ENCODE measurements at places on chromosomes 12 and 14.

- DNase-seq, result no peak
Observed at GRCh38 chr12:92717202-92717601, 14.4 kb downstream of the PLEKHG7 start.

- no peak for DNase-seq
Observed at GRCh38 chr14:69845787-69846186, 33.4 kb upstream of the SMOC1 start.

- DNase-seq, result no peak
Observed at GRCh38 chr12:92330654-92331053, 185.0 kb upstream of the BTG1 start.

- DNase-seq, result no peak
Observed at GRCh38 chr14:50055461-50056228, 60.7 kb downstream of the VCPKMT start.

DNA sequence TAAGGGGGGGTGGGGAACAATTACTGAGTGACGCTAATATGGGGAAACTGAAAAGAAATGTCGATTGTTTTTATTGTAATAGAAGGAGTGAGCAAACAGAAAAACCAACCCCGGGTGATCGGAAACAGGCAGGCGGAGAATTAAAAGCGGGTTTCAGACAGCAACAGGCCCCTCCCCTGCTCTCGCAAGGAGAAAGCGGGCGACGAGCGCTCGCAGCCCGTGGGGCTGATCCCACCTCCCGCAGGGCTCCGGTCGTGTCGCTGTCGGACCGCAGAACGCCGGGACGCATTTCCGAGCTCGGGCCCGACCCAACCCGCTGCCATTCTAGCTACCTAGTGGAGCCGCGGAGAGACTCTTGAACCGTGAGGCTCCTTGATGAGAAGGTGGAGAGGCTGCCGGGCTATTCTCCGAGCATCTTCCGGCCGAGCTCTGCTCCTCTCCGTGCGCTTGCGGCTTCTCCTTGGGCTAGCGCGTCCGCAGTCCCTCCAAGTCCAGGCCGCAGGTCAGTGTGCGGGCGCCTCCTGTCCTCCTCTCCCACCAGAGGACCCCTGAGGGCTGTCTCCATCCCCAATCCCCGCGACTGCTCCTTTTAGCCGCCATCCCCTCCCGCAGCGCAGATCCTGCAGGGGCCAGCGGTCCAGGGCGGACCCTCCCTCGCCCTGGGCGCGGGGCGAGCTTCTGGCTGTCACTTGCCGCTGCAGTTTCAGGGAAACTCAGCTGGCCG, 4.1 kb upstream of the PAX9 start:
- no peak for DNase-seq

DNA sequence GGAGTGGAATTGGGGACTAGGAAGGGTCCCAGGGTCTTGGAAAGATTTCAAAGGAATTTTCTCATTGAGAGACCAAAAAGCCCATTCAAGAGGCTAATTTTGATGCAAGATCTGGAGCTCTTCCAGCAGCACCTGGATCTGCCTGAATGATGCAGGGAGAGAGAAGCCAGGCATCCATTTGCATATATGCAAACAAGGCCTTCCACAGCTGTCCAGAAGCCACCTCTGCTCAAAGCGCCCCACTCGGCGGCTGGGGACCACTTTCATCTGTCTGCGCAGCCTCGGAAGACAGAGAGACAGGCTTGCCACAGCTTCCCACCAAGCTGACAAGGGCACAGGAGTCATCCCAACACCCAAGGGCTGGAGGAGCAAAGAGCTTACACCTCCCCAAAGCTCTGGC, 295.6 kb downstream of the DPF3 start:
- no peak for DNase-seq

DNA sequence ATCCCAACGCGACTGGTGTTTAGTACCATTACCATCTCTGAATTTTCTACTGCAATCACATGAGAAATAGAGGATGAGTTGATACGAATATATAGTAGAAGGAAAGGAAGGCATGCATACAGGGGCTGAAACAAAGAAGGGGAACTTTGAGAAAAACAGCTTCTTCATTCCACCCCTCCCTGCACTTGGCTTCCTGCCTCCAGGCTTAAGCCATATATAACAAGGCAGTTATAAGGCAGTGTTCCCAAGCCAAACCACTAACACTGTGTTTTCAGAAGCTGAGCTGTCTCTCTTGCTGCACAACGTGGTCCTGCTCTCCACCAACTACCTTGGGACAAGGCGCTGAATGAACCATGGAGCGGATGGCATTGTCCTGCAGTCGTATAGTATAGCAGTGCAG, 11.0 kb downstream of the LETMD1 start:
- no peak for DNase-seq

DNA sequence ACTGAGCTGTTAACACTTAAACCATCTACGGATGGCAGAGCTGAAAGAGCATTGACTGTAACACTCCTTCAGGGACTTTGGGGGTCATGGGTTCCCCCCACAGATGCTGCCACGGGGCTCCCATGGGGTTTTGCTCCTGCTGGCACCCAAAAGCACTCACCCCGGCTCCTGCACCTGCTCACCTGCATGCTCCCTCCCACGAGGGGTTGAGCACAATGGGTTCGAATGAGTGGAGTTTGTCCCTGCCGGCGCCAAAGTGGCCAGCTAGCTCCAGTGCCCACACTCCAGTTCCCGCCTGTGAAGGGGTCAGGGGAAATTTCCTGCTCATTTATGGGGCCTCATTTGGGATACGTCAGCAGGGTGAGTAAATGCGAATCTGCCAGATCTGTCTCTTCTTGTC, 40.7 kb downstream of the TNFAIP2 start:
- DNase-seq, result no peak

DNA sequence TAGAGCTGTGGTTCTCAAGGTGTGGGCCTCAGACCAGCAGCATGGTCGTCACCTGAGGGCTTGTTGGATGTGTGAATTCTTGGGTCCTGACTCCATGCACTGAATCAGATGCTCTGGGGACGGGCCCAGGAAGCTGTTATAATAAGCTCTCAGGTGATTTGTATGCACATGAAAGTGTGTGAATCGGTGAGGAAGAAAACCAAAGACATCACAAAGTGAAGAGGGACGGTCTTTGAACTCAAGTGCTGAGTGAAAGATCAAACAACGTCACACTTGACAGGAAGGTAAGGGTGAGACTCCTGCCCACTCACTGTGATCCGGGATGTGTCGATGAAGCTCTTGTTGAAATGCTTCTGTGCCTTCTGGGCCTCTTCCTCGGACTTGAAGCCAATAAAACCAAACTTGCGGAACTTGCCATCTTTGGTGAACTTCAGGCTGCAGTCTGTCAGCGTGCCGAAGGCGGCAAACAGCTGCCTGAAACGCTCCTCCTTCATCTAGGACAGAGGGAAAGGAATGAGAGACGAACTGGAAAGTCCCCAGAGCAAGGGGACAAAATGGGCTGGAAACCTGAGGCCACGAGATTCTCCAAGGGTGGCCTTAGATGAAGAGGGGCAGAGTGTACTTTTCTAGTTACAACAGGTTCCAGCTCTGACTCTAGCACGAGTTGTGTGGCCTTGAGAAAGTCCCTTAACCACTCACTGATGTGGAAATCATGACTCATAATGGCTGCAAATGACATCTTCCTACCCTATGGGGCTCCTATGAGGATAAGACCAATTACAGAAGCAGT, 4.0 kb downstream of the RBM19 start:
- no peak for DNase-seq

- no peak for DNase-seq
Observed at GRCh38 chr12:113577464-113578129, 105.9 kb upstream of the LHX5 start.

DNA sequence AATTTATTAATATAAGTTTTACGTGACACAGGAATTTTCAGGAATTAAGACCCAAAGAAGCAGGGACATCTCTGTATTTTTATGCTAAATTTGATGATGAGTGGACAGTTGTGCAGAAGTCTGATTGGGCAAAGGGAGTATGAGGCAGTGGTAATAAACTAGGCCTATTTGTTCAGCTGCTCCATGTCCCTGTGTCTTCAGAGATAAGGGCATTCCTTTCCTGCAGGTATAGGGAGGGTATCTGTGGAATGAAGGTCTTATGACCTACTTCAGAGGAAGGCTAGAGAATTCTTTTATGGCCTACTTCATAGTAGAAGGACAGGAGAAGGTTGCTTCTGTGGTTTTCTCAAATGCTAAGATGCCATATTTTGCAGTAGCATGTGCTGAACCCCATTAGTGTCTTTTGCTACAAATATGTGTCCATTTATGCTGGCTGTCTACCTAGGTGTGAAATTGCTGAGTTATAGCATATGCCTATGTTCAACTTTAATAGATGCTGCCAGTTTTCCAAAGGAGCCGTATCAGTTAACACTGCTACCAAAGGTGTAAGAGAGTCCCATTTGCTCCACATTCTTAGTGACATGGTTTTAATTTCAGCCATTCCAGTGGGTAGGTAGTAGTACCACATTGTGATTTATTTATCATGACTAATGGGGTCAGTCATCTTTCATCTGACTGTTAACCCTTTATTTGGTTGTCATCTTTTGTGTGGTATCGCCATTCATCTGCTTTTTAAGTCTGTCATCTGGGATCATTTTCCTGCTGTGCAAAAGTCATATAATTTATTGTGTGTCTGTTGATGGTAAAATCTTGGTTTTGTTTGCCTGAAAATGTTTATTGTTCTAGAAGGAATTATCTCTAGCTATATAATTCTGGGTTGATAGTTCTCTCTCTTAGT, 410.7 kb upstream of the RGS6 start:
- no peak for DNase-seq

DNA sequence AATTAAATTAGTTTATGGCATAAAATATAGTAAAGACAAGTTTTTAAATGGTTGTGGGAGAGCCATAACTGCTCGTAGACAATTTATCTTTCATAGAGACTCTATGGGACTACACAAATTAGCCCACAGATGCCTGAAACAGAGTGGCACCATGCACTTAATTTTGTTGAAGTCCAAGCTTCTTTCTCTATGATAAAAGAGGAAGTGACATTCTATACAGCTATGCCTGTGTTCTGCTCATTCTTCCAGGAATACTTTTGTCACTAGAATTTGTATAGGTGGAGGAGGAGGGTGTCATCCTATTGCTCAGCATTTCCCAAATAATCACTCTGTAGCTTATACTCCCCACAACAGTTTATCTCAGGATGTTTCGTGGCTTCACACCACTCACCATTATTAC, 43.7 kb upstream of the KICS2 start:
- no peak for DNase-seq

DNA sequence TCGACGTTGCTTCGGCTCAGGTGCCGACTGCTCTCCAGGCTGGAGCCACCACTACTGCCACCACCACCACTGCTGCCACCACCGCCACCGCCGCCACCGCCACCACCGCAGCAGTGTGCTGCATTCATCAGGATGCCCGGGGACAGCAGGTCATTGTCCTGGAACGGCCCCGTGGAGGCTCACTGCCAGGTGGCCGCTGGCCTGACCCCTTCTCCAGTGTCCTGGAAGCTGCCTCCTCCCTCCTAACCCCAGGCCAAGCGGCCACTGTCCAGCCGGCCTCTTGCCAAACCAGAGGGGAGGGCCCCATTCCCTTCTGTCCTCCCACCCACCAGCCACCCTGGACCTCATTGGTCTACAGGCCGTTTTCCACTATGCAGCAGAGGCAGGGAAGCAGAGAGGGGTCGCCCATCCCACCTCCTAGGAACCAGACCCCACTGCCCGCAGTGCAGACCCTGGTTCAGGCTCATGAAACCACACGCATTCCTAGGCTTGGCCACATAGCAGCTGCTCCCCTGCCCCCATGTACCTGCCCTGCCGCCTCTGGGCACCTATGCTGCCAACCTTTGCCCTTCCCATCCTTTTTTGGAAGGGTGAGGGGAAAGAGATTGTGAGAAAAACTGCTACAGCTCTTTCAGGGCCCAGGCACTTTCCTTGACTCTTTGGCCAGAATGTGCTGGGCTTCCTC, 15.2 kb downstream of the ARL6IP4 start:
- DNase-seq, result no peak

- no peak for DNase-seq
Observed at GRCh38 chr12:32005496-32006125, 46.4 kb downstream of the RESF1 start.

GRCh38 chr12:42641221-42641885, 51.8 kb upstream of the PRICKLE1 start:
- DNase-seq, result no peak

DNA sequence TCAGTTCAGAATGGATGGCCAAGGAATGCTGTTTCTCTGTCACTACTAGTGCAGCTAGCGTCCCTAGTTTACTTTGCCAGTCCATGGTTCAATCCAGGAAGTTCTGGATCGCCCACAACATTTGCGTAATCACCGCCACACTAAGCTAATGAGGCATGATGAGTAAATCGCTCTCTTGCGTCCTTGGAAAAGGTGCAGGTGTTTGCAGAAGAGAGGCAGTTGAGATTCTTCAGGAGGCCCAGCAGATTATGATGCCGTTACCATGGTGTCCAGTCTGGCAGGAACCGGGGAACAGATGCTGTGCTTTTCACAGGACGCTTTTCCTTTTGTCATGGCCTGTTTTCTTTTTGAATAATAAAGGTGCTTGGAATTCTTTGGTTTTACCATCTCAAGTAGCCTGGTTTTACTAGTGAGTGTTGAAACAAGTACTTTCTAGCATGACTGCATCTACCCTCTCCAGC, 9.0 kb downstream of the TPH2 start:
- DNase-seq, result no peak

GRCh38 chr12:38898001-38898684, 7.2 kb downstream of the CPNE8 start:
- no peak for DNase-seq

- no peak for DNase-seq
Observed at GRCh38 chr12:78315028-78315427, 484.3 kb downstream of the NAV3 start.
